ENCODE measurements at places on chromosomes 12 and 14. TPM values are rescaled to one million over a fixed set of nuclear protein-coding genes. Genes with fewer than 3 reads are reported as not detected.

Gene PRORP
- 29.9 TPM for polyA plus RNA-seq

Gene GRIN2B
- polyA plus RNA-seq = 0.04 TPM

Gene CFAP251
- polyA plus RNA-seq = 2.2 TPM

Gene RIN3
- polyA plus RNA-seq = 15.6 TPM

Gene KRT77
- 0.42 TPM for polyA plus RNA-seq

Gene POC1B
- polyA plus RNA-seq = 20.8 TPM

Gene GPR84
- polyA plus RNA-seq = 0.16 TPM

Gene KLRC2
- polyA plus RNA-seq = 1.6 TPM

Gene TEX52
- 2.8 TPM for polyA plus RNA-seq

Gene MYF6
- polyA plus RNA-seq = 0.21 TPM

Gene PRB2
- 0.28 TPM for polyA plus RNA-seq

Gene TESPA1
- polyA plus RNA-seq = 1.6 TPM

Gene TMEM52B
- polyA plus RNA-seq = 1.3 TPM

Gene SLC35F4
- polyA plus RNA-seq = 0.09 TPM

Gene TMEM30B
- 36.6 TPM for polyA plus RNA-seq

Gene NRL
- polyA plus RNA-seq = 1.6 TPM

Gene BBOF1
- polyA plus RNA-seq = 6.9 TPM
